ENCODE measurements at places on chromosomes 4 and X.

DNA sequence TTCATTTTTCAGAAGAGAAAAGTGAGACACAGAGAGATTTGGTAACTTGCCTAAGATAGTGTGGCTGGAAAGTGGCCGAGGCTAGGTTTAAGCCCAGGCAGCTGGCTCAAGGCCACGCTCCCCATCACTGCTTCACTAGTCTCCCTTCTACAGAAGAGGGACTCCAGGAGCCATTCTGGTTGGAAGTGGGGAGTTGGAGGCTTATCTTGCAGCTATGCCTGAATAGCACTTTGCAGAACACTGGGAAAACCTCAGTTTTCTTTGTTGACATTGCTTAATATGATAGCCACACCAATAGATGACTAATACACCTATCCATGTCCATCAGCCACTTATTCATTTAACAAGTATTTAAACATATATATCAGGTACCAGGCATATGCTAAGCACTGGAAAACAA is 18.5 kb downstream of the LRRC66 start:
- no peak for DNase-seq

GRCh38 chrX:11172415-11172814 is 61.3 kb downstream of the HCCS start:
- no peak for DNase-seq

- DNase-seq, result peak; percentile 47
Measured at GRCh38 chr4:148565801-148566200, 123.6 kb upstream of the NR3C2 start.

DNA sequence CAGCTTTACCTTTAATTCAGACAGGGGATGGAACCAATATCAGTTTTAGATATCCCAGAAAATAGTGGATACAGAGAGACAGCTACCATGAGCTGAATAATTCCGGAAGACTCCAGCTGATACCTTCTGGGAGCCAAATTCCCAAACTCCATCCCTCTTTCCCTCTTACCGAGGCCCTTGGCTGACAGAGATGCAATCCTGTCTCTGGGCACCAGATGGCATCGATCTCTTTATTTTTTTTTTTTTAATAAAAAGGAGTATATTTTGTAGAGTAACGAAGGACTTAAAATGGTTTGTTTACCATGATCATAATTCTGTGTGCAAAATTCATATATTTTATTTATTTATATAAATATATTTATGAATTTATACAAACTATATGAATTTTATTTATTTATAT is 31.0 kb downstream of the RAB40A start:
- DNase-seq, result no peak

DNA sequence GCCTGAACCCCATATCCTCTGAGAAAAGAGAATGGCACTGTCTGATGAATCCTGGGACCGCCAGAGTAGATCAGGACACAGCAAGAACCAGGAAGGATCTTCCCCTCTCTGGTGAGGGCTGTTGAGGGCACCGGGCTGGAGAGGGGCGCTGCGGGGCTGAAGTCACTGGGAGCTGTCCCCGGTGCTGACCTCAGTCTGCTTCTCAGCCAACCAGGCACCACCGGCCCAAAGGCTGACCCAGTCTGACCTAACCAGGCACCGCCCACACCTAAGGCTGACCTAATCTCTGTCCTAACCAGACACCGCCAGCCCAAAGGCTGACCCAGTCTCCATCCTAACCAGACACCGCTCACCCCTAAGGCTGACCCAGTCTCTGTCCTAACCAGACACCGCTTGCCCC is 82.8 kb downstream of the CPZ start:
- DNase-seq, result no peak

- DNase-seq, result no peak
Measured at GRCh38 chrX:51421972-51422597, 74.3 kb downstream of the NUDT11 start.

DNA sequence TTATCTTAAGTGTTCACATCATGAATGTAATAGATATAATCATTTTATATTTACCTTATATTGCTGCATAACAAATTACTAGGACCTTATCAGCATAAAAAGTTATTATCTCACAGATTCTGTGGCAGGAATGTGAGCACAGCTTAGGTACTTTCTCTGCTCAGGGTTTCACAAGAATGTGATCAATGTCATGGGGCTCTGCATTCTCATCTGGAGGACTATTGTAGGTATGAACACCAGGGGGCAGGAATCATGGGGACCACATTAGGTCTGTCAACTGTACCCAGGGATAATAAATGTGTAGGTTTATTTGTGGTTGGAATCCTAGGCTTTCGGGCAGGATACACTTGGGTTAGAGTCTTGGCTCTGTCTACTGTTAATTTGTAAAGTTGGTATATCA is 519.2 kb downstream of the ARAP2 start:
- DNase-seq, result no peak

DNA sequence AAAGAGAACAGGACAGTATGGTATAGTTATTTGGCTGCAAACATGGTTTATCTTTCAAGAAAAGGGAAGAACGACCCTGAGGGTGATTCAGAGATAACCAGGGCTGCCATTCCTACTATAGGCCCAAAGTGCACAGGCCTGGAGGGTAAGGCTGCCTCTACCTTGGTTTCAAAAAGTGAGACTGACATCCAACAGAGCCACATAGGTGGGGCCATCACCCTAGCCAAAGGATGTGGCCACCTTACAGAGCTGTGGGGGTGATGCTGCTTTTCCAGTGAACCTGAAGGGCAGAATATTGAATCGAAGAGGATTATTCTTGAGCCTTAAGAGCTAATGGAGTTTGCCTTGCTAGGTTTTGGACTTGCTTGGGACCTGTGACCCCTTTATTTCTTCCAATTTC is 15.7 kb downstream of the SH2D1A start:
- DNase-seq, result no peak

GRCh38 chr4:157045507-157046127 is 30.3 kb upstream of the GLRB start:
- peak; percentile 52 for DNase-seq

GRCh38 chr4:86565651-86566050 is 28.5 kb upstream of the PTPN13 start:
- no peak for DNase-seq

- DNase-seq, result no peak
Measured at GRCh38 chr4:100493756-100494155, 24.1 kb downstream of the EMCN start.

DNA sequence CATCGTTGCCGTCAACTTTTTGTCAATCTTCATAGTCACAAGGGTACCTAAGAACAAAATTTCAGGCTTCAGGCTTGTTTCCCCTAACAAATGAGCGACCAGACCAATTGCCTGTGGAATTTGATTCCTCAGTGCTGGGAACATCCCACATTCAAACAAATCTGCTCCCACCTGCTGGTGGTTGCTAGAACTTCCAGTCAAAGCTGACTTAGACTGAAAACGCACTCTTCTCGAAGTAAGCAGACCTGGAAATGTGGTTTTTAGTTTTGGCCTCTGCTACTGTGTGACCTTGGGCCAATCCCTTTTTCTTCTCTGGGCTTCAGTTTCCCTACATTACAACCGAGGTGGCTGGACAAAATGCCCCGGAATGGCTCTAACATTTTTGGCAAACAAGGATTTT is 1.8 kb upstream of the GABRQ start:
- peak; percentile 21 for DNase-seq

DNA sequence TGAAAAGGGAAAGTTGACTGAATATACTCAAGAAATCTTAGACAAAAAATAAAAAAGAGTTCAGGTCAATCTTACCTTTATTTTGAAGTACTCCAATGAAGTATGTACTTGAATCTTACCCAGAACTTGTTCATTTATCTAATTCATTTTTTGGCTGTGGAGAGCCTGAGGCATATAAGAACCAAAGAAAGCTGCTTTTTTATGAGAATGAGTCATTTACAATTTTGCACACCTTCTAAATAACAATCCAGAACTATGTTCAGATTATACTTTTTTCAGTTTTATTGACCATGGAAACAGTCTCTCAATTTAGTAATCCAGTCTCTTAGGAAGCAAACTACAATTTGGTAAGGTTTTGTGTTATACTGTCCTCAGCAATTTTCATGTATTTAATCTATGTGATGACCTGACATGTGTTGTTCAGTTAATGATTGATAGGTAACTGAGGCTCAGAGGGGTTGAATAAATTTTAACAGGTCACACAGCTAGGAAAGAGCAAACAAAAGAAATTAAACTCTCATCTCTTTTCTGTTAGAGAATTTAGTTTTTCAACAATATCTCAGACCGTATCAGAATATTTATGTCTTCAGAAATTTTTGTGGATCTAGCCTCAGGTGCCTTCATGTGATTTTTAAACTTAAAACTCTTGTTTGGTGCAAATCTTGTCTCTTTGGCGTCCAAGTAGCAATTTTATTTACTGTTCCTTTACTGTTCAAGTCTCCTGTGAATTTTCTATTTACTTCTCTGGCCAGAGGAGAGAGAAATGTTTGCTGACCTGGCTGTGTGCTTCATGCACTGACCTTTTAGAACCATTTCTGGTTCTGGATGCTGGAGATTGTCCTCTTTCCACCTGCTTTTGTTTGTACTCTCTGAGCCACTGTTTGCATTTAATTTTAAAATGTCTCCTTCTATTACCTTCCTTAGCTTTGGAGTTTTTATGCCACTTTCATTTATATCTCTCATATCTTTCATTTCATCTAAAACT is 1453.4 kb downstream of the STIM2 start:
- no peak for DNase-seq

GRCh38 chrX:151099001-151099400 is 77.4 kb upstream of the GPR50 start:
- DNase-seq, result no peak
